ENCODE measurements at places on chromosomes 1 and 21. TPM values are rescaled to one million over a fixed set of nuclear protein-coding genes. Genes with fewer than 3 reads are reported as not detected.

GRCh38 chr1:57311006-57311405 lies 112.9 kb downstream of the DAB1 start:
- no peaks in the 10 kb centered on the region for H3K27me3 ChIP-seq
- no peak overlapping the region for H3K4me3 ChIP-seq
- no peaks in the 10 kb centered on the region for H3K36me3 ChIP-seq
- no peak for DNase-seq
- H3K4me1 ChIP-seq: no peaks in the 10 kb centered on the region

DNA sequence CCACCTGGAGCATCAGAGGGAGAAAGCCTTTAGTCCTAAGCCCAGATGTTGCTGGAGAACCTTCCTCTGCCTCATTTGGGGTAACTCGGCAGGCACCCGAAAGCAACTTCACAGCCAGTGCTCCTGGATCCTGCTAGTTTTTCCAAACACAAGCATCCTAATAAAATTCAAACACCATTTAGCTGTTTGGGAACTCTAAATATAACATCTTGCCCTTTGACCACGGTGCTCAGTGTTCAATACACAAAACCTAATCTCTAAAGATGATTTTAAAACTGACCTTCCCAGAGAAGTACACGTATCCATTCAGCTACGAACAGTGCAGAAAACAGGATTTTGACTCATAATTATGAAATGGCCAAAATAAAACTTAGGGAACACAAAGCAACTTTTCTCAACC lies 40.3 kb downstream of the PROX1 start:
- no peak overlapping the region for H3K4me3 ChIP-seq
- no peak for DNase-seq
- H3K36me3 ChIP-seq: no peaks in the 10 kb centered on the region
- no peaks in the 10 kb centered on the region for H3K4me1 ChIP-seq

- no peaks in the 10 kb centered on the region for H3K4me1 ChIP-seq
- H3K27me3 ChIP-seq: no peaks in the 10 kb centered on the region
- no peaks in the 10 kb centered on the region for H3K36me3 ChIP-seq
- H3K27ac ChIP-seq: no peak overlapping the region
- no peak overlapping the region for H3K4me3 ChIP-seq
- DNase-seq: no peak
These were observed 129.4 kb downstream of the FAF1 start for GRCh38 chr1:50830621-50831020.

GRCh38 chr1:26064553-26064952 lies 2.9 kb downstream of the TRIM63 start:
- no peak overlapping the region for H3K4me3 ChIP-seq
- no peaks in the 10 kb centered on the region for H3K36me3 ChIP-seq
- H3K27ac ChIP-seq: no peak overlapping the region
- no peak for DNase-seq
- H3K27me3 ChIP-seq: peaks cover 4% of the 10 kb centered on the region

DNA sequence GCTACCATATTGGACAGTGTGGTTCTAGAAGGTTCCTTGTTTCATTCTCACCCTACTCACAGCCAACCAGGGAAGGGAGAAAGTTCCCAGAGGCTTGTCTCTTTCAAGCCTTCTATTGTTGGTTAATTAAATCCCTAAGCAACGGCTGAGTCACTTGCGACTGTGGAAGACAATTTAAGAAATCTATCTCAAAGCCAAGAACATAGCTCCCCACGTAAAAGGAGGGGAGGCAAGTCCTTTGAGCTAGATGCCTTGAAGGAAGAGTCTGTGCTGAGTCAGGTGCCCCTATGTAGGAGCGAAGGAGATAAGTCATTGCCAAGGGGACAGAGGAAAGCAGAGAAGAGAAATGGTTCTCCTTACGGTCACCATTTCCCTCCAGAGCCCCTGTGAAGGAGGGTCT lies 79.4 kb upstream of the PPP2R5A start:
- H3K36me3 ChIP-seq: no peaks in the 10 kb centered on the region
- no peak overlapping the region for H3K4me3 ChIP-seq
- no peaks in the 10 kb centered on the region for H3K27me3 ChIP-seq
- no peak overlapping the region for H3K27ac ChIP-seq
- H3K4me1 ChIP-seq: no peaks in the 10 kb centered on the region
- DNase-seq: no peak

GRCh38 chr1:117592155-117592554 lies 13.7 kb upstream of the TENT5C start:
- no peak overlapping the region for H3K4me3 ChIP-seq
- no peaks in the 10 kb centered on the region for H3K36me3 ChIP-seq
- no peaks in the 10 kb centered on the region for H3K4me1 ChIP-seq
- no peak overlapping the region for H3K27ac ChIP-seq
- no peaks in the 10 kb centered on the region for H3K27me3 ChIP-seq

DNA sequence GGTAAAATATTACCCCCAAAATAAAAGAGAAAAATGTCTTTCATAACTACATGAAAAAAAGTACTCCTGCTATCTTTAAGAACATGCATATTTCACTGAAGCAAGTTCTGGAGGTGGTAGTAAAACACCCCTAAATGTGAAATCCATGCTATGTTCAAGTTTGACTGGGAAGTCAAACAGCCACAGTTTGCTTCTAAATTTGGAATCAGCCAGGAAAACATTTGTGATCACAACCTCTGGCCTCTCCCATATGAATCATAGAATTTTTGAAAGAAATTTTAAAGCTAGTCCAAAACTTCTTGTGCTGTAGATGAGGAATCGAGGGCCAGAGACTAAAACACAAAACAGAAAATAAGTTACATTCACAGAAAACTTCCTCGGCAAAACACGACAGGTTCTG lies 6.6 kb downstream of the SORT1 start:
- H3K4me1 ChIP-seq: peaks cover 4% of the 10 kb centered on the region
- no peak for DNase-seq

DNA sequence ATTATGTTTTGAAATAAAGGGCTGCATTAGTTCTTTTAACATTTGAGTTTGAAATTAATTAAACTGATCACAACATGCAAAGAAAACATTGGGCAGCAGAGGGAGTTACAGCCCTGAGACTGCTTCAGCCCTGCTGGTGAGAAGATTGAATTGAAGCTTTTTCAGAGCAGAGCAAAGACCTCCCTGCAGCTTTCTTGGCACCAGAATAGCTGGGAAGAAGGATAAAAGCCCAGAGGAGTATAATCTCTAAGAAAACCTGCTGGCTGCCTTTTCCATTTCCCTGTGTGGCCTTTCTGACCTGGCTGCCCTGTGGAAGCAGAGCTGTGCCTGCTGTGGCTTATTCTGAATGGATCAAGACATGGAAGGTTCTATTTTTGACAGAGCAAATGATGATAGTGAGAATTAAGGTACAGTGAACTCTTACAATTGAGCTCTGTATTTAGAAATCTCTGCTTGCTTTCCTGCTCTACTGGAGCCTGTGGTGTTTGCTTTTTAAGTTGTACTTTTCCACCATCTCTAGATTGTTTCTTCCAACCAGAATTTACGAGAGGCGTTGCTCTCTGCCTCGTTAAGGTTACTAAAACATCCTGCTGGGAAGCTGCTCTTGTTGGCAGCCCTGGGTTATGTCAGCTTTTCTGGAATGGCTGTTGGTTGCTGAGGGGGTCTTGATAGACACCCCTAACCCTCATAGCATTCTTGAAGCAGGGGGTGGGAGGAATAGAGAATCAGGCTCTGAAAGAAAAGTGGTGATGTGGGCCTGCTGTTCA lies 9.9 kb downstream of the SNRPE start:
- H3K27ac ChIP-seq: no peak overlapping the region
- no peaks in the 10 kb centered on the region for H3K27me3 ChIP-seq
- H3K4me1 ChIP-seq: peaks cover 3% of the 10 kb centered on the region
- H3K4me3 ChIP-seq: no peak overlapping the region

DNA sequence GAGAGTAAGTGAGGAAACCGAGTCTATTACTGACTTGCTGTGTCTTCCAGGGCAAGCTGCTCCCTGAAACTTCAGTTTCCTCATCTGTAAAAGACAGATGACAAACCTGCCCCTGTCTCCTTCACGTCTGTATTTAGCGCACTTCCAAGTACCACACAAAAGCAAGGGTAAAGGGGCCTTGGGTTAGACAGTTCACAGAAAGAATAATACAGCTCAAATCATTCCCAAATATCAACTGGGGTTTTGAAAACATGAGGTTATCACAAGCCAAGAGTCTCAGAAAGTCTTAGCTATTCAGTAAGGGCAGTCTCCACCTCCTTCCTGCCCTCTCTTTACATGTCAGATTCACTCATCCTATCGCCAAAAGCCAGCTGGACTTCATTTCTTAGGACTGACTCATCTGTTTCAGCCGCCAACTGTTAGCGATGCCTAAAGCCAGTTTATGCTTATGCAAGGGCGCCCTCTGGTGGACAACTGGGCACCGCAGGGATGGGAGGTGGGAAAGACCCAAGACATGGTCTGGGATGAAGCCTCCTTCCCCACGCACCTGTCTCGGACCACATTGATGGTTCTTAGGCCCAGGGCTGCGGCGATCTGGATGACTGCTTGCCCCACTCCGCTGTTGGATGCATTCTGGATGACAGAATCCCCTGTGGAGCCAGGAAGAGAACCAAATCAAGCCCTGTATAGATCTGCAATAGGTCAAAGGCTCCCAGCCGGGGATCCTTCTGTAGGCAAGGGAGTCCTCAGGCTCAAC lies 21.1 kb upstream of the SRSF4 start:
- peaks cover 10% of the 10 kb centered on the region for H3K4me1 ChIP-seq
- H3K36me3 ChIP-seq: peaks cover 26% of the 10 kb centered on the region
- DNase-seq: peak; percentile 88
- H3K27ac ChIP-seq: peak overlapping the region; percentile 76
- no peaks in the 10 kb centered on the region for H3K27me3 ChIP-seq

GRCh38 chr1:202968351-202968750 lies 1.3 kb upstream of the CYB5R1 start:
- H3K27me3 ChIP-seq: no peaks in the 10 kb centered on the region
- no peak overlapping the region for H3K4me3 ChIP-seq
- peaks cover 36% of the 10 kb centered on the region for H3K4me1 ChIP-seq
- H3K36me3 ChIP-seq: peaks cover 6% of the 10 kb centered on the region
- no peak for DNase-seq
- H3K27ac ChIP-seq: no peak overlapping the region

- H3K27ac ChIP-seq: peak overlapping the region; percentile 15
- DNase-seq: no peak
- peaks cover 6% of the 10 kb centered on the region for H3K4me1 ChIP-seq
- no peaks in the 10 kb centered on the region for H3K27me3 ChIP-seq
- no peak overlapping the region for H3K4me3 ChIP-seq
- no peaks in the 10 kb centered on the region for H3K36me3 ChIP-seq
These were observed 27.4 kb downstream of the BACE2 start for GRCh38 chr21:41195311-41195710.

DNA sequence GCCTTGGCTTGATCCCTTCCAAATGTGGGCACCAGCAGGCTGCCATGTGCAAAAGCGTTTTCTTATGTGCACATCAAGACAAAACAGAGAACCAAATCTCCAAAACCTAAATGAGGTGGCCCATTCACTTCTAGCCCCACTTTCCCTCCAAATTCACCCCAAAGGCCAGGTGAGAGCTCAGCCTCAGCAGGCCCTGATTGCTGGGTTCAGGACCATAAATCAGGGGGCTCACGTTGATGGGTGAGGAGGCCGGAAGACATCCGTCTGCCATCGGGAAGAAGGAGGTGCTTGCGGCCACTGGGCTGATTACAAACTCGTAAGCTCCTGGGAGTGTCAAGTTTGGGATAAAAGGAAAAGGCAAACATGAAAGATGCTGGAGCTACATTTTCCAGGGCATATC lies 86.7 kb upstream of the CLDN14 start:
- H3K27me3 ChIP-seq: peaks cover 53% of the 10 kb centered on the region
- no peak overlapping the region for H3K27ac ChIP-seq

GRCh38 chr1:61520401-61520800 lies 204.5 kb downstream of the TM2D1 start:
- DNase-seq: no peak
- no peaks in the 10 kb centered on the region for H3K27me3 ChIP-seq
- peaks cover 16% of the 10 kb centered on the region for H3K4me1 ChIP-seq
- no peak overlapping the region for H3K27ac ChIP-seq
- no peaks in the 10 kb centered on the region for H3K36me3 ChIP-seq

DNA sequence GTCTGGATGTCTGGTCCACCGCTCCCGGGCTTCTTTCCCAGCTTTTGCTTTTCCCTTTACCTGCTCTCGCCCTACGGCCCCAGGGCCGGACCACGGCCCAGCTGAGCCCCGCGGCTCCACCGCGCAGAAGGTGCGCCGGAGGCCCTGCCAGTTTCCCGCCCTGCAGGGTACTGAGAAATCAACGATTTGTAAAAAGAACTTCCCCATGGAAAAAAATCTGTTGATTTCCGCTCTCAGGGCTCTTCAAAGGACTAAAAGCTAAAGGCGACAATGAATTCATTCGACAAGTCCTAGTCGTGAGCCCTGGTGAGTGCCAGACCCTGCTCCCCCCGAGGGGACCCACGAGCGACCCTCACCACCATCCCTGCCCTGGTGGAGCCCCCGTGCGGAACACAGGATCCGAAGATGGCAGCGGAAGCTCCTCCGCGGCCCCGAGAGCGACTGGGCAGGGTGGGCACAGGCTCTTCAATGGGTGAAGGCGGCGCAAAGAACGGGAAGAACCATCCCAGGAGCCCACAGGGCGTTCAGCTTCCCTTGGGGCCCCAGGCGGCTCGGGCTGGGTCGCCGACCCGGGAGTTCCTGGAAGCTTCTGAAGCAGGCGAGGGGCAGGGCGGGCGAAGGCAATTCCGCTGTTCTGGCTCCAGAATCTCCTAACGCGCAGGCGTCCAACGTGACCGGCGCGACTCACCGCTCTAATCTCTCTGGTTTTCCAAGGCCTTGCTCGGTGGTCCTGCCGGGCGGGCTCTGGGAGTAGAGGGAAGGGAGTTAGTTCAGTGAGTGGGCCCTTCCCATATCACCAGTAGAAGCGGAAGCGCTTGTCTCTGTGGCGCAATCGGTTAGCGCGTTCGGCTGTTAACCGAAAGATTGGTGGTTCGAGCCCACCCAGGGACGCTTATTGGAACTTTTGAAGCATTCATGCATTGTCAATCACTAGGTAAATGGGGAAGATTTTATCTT lies 6.6 kb upstream of the RNU1-2 start:
- no peaks in the 10 kb centered on the region for H3K36me3 ChIP-seq
- H3K27me3 ChIP-seq: no peaks in the 10 kb centered on the region
- H3K4me1 ChIP-seq: no peaks in the 10 kb centered on the region
- H3K4me3 ChIP-seq: peak overlapping the region; percentile 67
- H3K27ac ChIP-seq: peak overlapping the region; percentile 63
- peak; percentile 94 for DNase-seq

Gene INSRR
- polyA plus RNA-seq: not detected

Gene FMO3
- polyA plus RNA-seq: not detected

Gene PRAMEF25
- polyA plus RNA-seq: not detected

Gene ST6GALNAC3
- not detected for polyA plus RNA-seq

Data from keratinocyte (primary cell).